ENCODE measurements at places on chromosomes 3 and 15. TPM values are rescaled to one million over a fixed set of nuclear protein-coding genes. Genes with fewer than 3 reads are reported as not detected.

GRCh38 chr3:188929137-188929536, 242.6 kb upstream of the TPRG1 start:
- no peak for DNase-seq

DNA sequence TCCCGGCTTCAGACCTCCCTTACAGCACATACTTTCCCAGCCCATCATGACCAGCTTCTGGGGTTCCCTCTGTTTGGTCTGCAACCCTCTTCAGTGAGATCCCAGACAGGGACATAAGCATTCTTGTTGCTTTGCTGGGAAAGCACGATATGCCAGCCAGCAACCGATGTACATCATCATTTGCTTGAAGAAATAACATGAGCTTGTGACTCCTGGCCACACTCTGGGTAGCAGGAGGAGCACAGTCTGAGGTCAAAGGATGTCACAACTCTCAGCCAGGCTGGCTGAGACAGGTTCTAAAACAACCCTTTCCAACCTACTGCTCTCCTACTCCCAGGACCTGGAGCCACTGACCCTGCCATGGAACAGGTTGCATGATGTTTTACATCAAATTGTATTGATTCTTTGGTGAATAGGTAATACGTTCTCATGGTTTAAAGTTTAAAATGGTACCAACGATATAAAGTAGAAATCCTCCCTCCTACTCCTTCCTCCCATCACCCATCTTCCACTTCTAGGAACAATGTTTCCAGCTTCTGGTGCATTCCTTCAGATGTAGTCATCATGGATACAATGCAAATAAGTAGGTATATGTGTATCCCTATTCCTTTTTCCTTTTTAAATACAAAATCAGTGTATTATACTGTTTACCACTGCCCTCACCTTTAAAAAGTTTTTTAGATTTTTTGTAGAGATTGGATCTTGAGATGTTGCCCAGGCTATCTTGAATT, 190.3 kb downstream of the OPA1 start:
- no peak for DNase-seq

- no peak for DNase-seq
Measured at GRCh38 chr3:107657971-107658370, 135.2 kb downstream of the BBX start.

The GRK7 gene
- total RNA-seq = not detected

The EPHB1 gene
- total RNA-seq = 13.3 TPM
